ENCODE measurements at places on chromosomes 11 and 22.
A peak's percentile ranks its signal among the peaks of the same experiment; 100 is the strongest.

- no peak for DNase-seq
These were observed 21.5 kb upstream of the CECR2 start for GRCh38 chr22:17347724-17348123.

- DNase-seq, result no peak
These were observed 5.8 kb upstream of the ATG16L2 start for GRCh38 chr11:72808331-72808798.

DNA sequence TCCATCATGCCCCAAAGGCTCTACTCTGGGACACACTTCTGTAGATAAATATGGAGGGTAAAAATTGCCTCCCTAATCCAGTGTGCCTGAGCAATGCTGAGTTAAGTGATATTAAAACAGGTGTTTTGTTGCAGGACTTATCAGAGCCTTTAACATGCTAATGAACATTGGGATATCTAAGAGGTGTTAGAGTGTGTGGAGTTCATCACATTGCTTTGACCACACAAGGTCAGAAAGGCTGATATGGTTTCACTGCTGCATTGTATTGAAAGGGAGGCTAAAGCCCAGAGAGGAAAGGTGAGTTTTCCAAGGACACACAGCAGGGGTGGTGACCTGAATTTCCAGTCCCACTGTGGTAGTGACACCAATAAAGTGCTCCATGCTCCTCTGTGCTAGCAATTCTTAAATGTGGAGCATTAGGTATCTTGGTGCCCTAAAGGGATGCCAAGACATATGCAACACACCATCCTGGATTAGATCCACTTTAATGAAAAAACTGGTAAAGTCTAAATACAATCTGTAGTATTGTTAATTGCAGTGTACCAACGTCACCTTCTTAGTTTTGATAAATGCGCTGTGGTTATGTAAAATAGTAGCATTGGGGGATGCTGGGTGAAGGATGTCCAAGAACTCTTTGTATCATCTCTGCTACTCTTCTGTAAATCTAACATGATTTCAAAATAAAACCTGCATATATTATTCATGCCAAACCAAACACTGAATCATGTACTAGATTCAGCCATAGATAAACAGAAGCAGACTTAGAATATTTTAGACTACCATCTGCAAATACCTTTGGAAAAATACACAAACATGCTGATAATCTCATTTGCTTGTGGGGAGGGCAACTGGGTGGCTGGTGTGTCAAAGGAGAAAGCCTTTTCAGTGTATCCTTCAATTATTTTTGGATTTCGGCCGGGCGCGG lies 45.8 kb downstream of the MIAT start:
- DNase-seq, result no peak

DNA sequence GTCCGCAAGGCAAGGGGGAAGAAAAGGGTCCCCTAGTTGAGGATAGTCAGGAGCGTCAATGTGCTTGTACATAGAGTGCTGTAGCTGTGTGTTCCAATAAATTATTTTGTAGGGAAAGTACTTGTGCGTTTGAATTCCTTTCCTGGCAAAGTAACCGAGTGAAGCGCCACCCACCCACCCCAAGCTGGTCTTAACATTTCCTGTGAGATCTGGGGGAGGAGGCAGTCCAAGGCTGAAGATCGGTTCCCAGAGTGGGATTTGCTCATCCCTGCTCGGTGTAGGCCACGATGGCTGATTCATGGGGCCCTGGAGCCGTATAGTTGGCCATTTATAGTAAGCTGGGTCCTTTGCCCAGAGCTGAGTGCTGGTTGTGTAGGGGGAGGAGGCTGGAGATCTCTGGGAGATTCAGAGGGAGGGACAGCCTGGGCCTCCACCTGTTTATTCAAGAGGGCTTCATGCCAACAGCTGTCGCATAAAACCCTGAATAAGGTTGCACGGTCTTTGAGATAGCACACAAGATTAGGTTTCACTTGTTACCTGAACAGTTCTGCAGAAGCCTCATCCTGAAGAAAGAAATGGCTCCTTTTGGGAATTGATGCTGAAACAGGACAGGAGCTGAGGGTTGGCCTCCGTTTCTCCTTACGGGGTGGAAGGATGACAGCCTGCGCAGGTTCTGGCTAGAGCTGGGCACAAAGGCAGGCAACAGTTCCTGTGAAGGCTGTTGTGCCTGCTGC lies 2.4 kb downstream of the ATF4 start:
- DNase-seq, result no peak

DNA sequence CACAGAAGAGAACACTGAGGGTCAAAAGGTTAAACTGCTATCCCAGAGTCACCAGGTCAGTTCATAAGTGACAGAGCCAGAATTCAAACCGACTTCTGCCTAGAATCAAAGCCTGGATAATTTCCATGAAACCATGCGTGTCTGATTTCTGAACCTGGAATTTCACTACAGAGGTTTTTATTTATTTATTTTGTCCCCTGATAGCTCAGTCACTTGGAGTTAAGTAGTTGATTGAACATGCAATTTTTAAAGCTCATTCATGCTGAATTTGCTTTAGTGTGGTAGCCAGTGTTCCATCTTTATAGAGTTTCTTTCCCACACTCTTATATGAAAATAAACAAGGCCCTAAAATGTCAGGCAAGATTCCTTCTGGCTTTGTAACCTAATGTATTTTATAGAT lies 93.2 kb downstream of the NAV2 start:
- no peak for DNase-seq

DNA sequence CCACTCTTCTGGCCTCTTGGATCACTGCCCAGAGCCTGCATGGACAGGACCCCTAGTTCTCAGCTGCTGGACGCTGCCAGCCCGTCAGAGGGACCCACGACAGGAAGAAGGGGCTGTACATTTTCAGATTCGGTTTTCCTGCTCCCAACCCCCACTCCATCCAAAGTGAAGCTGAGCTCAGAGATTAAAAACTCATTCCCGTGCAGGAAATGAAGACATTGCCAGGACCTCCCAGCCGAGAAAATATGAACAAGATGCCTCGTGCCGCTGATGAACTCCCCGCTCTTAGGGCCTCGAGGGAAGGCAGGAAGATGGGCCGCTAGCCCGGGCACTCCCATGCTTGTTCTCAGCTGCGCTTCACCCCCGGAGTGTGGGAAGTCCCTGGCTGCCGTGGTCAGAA lies 36.1 kb downstream of the RPUSD4 start:
- no peak for DNase-seq

GRCh38 chr11:8082391-8083087 lies 1.5 kb downstream of the TUB start:
- no peak for DNase-seq

DNA sequence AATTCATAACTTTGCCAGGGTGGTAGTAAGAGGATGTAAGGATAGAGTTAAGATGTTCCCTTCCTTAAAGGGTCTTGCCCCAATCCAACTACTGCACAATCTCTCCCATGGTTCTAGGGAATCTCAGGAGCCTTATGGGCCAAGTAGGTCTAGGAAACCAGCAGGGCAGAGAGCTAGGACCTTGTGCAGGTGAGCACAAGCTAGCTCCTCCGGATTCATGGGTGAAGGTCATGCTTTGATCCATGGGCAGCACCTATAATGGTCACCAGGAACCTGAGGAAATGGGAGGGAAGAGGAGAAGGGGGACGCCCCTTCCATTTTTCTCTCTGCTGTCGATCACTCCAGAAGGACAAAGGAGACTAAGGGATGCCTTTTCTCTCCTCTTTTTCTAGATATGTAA lies 16.8 kb downstream of the KCNJ11 start:
- DNase-seq, result no peak

DNA sequence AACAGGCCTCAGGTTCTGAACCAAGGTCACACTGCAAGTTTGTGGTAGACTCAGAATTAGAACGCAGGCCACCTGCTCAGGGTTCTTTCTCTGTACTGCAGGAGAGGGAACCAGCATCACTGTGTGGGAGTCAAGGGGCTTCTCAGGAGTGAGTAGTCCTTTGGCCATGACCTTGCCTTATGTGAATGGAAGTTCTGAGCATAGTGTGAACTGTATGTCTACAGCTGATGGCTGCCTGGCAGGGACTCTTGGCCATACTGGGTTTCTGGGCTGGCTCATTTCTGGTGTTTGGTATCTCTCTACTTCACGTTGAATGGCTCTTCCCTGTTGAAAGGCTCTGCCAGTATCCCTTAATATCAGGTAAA lies 40.1 kb upstream of the TUB start:
- DNase-seq, result no peak

DNA sequence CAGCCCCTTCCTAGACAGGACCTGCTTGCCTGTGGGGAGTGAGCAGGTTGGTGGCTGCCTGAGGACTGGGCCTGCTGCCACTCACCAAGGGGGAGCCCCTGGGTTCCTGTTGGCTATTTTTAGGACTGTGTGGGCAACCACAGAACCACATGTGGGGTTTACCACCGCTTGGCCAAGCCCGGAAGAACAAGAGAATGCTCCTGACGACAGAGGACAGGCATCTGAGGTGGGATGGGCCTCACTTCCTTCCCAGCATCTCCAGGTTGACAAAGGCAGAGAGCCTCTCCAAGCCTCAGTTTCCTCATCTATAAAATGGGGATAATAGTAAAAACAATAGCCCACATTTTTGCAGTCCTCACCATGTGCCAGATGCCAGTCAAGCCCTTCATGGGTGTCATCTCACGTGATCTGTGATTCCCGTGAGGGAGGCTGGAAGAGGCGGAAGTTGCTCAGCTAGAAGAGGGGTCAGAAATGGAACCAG lies 43.6 kb downstream of the LRRC32 start:
- DNase-seq, result peak; percentile 17

DNA sequence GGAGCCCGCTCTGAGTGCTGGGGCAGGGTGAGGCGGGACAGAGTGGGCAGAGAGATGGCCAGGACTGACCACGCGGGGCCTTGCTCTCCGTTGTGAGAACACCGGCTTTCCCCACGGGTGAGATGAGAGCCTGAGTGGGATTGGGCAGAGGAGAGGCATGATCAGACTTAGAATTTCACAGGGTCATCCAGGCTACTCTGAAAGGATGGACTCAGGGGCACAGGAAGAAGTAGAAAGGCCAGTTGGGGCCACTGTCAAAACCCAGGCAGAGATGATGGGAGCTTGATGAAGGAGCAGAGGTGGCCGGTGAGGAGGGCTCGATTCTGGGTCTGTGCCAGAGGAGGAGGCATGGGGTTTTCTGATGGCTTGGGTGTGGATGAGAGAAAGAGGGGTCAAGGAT lies 63.8 kb upstream of the NUP50 start:
- DNase-seq, result no peak

- no peak for DNase-seq
These were observed 18.9 kb upstream of the YPEL1 start for GRCh38 chr22:21754523-21754922.
